ENCODE measurements at places on chromosomes 4 and X.

GRCh38 chrX:29992083-29992482, 223.3 kb upstream of the MAGEB2 start:
- DNase-seq: no peak

DNA sequence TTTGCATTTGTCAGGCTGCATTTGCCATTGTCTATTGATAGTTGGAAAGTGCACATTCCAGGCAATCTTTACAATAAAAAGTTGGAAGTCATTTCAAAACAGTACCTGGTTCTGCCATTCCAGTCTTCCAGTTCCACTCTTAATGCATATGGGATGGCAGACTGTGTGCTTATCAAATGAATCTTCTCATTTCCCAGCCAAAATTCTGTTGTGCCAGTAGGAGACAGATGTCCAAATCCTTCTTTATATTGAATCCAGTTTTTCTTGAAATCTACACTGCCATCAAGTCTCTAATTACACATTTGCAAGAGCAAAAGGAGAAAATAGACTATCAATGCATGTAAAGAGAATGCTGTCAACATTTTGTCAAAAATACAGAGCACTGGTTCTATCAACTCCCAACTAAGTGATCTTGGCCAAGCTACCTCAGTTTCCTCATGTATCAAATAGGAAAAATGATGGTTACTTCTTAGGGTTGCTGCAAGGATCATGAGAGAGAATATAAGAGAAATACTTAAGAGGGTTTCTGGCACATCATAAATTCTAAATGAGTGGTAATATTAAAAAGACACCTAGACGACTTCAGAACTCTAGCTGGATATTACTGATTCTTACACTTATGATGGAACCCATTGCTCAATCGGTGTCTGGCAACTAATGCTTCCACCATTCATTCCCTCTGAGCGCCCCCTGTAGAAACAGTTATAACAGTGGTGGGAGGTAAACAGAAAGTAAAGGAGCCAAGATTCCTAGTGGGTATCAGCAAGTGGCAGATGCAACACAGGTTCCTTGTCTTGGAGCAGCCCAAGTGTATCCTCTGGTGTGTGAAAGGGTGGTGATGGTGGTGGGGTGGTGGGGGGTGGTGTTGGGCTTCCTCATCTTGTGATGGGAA, 3.8 kb downstream of the FGG start:
- DNase-seq: no peak

DNA sequence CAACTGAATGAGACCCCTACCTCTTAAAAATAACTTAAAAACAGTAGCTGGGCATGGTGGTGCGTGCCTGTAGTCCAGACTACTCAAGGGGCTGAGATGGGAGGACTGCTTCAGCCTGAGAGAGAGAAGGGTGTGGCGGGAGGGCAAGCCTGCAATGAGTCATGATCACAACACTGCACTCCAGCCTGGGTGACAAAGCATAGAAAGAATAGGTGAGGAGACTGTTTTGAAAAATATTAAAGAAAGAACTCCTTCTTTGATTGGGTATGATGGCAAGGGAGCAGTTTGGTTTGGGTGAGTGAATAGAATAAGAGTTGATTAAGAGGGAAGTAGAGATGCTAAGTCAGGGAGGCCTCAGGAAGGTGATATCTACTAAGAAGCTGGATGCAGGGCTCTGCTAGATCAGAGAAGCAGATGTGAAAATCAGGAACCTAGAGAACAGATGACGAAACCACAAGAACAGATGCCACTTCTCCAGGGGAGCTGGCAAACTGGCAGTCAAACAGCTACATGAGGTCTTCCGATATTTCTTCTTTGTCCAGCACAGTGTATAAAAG, 318.6 kb downstream of the OPHN1 start:
- no peak for DNase-seq

DNA sequence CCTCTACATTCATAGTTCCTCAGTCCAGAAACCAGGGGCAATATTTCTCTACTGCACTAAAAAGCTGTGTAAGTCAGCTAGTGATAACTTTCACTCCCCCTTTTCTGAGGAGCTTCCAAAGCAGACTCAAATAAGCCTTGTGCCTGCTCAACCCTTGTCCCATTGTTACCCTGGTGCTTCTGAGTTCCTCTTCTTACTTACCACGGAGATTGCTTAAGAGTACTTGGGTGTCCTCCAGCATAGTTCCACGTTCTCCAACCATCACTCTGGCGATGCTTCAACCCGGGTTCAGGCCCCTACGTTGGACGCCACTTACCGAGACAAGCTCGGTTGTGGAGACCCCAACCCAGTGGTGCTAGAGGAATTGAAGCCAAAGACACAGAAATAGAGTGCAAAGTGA, 71.6 kb downstream of the ADAM29 start:
- no peak for DNase-seq

- no peak for DNase-seq
Measured at GRCh38 chrX:24574743-24575142, 72.4 kb downstream of the PCYT1B start.
